Stimulated activated CD4-positive, alpha-beta T cell treated with anti-CD3 and anti-CD28 coated beads, Interleukin-15, amount 100 ng/mL, for 1 hour (primary cell): ENCODE measurements at places on chromosomes 3 and 15.
A peak's percentile ranks its signal among the peaks of the same experiment; 100 is the strongest.

- DNase-seq = no peak
Observed at GRCh38 chr3:38964646-38965045, 87.1 kb downstream of the SCN11A start.

GRCh38 chr3:106719583-106719982 lies 657.7 kb upstream of the CCDC54 start:
- no peak for DNase-seq

DNA sequence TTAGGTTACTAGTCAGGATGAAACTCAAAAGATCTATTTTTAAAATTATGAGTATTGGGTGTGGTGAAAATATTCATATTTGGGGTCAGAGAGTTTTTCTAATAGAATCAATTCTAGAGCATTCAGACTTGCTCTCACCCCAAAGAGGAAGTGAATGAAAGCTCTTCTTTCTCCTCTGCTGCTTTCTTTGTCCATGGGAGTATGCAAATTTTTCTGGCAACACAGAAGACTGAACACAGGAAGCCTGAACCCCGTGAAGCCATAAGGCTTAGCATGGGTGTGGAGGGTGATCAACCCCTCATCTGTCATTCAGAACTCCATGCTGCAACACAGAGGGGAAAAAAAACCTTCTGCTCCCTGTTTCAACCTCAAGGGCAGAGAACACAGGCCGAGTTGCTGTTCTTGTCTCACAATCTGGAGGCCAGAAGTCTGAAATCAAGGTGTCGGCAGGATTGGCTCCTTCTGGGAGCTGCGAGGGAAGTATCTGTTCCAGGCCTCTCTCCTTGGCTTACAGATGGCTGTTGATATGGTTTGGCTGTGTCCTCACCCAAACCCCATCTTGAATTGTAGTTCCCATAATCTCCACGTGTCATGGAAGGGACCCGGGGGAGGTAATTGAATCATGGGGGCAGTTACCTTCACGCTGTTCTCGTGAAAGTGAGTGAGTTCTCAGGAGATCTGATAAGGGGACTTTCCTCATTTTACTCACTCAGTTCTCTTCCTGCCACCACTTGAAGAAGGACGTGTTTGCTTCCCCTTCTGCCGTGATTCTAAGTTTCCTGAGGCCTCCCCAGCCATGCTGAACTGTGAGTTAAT lies 33.7 kb upstream of the CD47 start:
- peak; percentile 34 for DNase-seq

DNA sequence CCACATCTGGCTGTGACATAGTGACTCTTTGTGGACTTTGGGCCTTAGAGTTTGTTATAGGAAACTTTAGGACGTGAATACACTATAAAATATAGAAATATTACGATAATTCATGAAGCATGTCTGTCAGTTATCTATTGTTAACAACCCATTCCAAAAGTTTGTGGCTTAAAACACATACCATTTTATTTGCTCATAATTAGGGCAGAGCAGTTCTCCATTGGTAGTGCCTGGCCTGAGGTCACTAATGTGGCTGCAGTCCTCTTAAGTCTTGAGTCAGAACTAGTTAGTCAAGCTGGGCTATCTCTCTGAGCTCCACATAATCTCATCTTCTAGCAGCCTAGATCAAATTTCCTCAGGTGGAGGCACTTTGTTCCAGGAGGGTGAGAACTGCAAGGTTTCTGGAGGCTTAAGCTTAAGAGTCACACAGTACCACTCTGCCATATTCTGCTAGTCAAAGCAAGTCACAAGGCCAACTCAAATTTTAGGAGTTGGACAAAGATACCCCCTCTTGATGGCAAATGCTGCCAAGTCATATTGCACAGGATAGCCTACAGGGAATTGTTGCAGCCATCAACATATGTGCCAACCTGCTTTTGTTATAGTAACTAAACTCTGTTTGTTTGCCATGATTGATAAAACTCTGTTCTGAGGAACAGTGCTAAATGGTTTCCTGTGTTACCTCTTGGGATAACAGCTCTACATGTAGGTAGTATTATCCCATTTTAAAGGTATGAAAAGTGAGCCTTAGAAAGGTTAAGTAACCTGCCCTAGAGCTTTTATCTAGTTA lies 8.7 kb downstream of the ATXN7 start:
- DNase-seq = no peak

GRCh38 chr3:197550489-197550888 lies 5.3 kb downstream of the BDH1 start:
- DNase-seq = no peak

DNA sequence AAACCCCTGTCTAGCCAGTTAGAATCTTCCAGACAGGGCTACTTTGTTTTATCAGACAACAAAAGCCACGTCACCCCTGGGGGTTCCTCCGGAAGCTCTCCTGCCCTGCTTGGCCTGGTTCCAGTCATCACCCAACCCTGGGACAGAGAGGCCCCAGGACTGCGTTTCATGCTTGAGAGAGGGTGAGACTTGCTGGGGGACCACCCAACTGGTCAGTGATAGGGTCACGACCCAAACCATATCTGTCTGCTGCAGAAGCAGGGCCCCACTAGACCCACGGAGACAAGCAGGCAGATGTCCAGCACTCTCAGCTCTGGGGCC lies 1.2 kb downstream of the NT5DC2 start:
- DNase-seq = no peak

- DNase-seq = no peak
Observed at GRCh38 chr15:66569461-66570137, 3.8 kb upstream of the LCTL start.

DNA sequence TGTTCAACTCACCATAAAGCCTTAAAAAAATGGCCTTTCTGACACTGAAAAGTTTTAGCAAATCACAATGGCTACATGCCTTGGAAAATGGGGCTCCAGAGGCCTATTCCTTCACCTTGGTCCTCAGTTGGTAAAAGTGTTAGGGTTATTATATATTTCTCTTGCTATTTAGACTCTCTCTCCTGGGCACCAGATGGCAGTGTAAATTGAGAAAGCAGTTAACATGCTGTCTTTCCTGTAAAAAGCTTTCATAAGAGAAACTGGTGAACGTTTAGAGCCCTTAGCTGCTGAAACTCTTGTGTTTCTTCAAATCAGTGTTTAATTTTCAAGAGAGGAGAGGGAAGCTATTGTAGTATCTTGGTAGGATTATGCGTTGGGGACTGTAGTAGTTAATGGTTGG lies 89.9 kb downstream of the LRTM1 start:
- DNase-seq = no peak

- no peak for DNase-seq
Observed at GRCh38 chr3:186142393-186142932, 33.6 kb upstream of the ETV5 start.

- no peak for DNase-seq
Observed at GRCh38 chr3:59709702-59710553, 660.1 kb upstream of the CFAP20DC start.

DNA sequence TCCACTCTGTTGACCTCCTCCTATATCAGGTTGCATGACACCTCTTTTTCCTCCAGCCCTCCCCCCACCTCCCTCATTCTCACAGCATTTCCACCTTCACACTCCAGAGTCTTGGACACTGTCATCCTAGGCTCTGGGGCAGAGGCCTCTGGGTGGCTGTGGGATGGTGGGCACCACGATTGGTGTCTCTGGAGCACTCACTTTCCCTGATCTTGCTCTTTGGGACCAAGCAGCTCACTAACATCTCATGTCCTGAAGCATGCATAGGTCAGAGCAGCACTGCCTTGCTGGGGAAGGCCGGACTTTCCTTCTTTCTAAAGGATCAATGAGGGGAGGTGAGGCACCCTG lies 14.9 kb downstream of the ZBTB47 start:
- no peak for DNase-seq

GRCh38 chr3:39203860-39204259 lies 11.5 kb upstream of the XIRP1 start:
- DNase-seq = no peak

DNA sequence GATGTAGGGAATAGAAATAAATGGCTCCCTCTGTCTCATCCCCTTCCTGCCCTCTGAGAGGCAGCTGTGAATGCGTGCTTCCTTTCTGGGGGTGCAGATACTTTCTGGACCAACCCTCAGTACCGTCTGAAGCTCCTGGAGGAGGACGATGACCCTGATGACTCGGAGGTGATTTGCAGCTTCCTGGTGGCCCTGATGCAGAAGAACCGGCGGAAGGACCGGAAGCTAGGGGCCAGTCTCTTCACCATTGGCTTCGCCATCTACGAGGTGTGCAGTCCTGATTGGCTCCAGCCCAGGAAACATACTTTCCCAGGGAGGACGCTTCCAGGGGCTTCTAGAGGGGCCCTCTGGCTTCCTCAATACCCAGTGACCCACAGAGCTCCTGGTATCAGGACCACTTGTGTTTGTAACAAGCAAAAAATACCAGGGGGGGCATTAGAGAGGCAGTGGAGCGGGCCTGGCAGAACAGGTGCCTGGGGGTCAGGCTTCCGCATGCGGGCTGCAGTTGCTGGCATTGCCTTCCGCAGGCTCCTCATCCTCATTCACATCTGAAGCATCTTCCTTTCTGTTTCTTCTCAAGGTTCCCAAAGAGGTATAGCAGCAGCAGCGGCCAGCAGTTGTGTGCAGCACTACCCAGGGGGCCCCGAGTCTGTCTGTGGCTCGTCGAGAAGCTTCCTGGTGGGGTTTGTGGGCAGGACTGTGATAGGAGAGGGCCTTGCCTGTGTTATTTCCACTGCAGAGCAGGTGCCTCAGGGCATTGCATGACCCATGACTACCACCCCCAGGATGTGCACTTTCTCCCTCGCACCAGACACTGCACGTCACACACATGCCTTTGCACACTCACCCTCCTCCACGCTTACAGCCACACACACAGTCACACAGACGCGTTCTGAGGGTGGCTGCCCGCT lies 42.5 kb downstream of the CAPN3 start:
- DNase-seq = no peak

GRCh38 chr3:101725194-101725889 lies 928 bp downstream of the CEP97 start:
- DNase-seq = no peak

- DNase-seq = no peak
Observed at GRCh38 chr3:55804170-55805095, 317.3 kb upstream of the WNT5A start.

DNA sequence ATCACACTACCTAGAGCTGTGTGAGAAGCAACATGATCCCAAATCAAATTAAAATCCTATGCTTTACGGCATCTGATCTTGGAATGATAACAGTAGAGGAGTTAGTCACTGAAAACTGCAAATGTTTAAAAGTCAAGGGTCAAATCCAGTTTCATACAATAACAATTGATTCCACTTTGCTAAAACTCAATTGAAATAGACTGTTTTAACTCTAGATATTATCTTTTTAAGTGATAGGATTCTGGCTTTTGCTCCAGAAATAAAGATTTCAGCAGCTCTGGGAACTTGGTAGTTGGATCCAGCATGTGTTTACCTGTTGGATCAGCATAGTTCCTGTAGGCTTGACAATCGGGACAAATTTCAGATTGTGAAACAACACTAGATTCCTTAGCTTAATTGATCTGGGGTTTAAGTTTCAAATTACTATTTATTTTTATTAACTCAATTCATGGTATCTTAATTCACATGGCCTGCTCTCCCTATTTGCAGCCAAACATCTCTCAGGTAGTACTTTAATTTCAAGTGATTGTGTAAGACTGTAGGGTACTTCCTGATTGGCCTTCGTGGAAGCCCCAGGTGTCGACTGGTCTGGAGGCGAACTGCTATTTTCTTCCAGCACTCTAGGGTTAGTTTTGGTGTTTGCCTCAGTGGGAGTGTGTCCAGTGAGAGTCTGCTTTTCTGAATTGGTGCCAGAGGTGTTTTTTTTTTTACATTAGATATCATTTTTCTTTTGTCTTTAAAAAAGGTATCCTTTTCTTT lies 16.6 kb downstream of the NFKBIZ start:
- no peak for DNase-seq

DNA sequence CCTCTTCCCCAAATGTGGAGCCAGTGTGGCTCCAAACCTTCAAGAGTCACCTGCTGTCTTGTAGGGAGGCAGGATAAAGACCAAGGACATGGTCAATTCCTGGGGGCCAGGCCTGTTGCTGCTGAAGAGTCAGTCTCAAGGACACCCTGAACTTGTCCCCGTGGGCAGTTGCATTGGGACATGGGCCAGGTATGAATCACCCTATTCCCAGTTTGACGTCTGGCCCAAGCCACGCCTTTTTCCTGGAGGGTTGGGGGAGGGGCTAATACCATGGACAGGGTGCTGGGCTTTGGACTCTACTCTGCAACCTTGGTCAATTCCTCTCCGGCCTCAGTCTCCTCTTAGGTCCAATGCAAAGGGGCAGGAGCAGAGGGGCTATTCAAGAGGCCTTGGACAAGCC lies 10.4 kb downstream of the ATP2B2 start:
- no peak for DNase-seq

GRCh38 chr3:116339441-116340028 lies 105.8 kb downstream of the LSAMP start:
- no peak for DNase-seq

- DNase-seq = no peak
Observed at GRCh38 chr15:31842532-31843195, 187.7 kb upstream of the CHRNA7 start.

GRCh38 chr3:10528046-10528445 lies 22.7 kb upstream of the ATP2B2 start:
- no peak for DNase-seq

DNA sequence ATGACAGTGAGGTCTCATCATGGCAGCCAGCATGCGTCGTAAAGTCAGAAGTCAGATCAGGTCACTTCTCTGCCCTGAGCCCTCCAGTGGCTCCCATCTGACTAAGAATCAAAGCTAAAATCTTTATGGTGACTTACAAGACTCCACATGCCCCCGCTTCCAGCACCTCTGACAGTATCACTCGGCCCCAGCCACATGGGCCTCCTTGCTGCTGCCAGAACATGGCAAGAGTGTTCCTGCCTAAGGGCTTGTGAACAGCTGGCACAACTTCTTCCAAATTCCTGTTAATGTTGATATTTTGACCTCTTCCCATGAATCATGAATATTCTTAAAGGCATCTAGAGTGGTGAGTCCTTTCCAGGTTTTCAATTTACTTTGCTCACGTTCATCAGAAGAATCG lies 20.5 kb downstream of the POLR2M start:
- DNase-seq = no peak

- DNase-seq = no peak
Observed at GRCh38 chr15:90211440-90212143, 10.5 kb downstream of the SEMA4B start.

- DNase-seq = no peak
Observed at GRCh38 chr3:121871430-121871829, 22.8 kb upstream of the SLC15A2 start.

GRCh38 chr15:64373360-64373759 lies 7.9 kb downstream of the PCLAF start:
- DNase-seq = no peak

DNA sequence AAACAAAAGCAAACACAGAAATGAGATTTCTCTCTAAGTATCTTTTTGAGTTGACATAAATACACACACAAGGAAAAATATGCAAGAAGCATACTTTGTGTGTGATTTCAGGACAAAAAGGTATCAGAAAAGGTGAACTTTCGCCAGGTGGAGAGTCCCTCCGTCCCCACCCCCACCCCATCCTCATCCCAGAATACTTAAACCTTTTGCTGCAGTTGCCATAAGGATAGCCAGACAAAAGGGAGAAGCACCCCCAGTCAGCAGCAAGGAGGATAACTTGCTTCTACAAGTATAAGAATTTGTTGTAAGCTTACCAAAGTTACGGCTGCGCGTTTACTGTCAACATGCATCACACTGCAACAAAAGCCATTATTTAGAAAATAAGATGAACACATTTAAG lies 10.3 kb downstream of the FOXP1 start:
- no peak for DNase-seq

- DNase-seq = no peak
Observed at GRCh38 chr3:12395349-12396012, 88.8 kb upstream of the TSEN2 start.

- no peak for DNase-seq
Observed at GRCh38 chr15:78830514-78831228, 19.4 kb upstream of the ADAMTS7 start.

GRCh38 chr3:102092617-102093466 lies 243.5 kb downstream of the NFKBIZ start:
- DNase-seq = no peak

GRCh38 chr15:63794271-63794670 lies 39.5 kb downstream of the HERC1 start:
- DNase-seq = no peak
